ENCODE measurements at places on chromosomes 5 and 9.

- no peak for DNase-seq
These were observed 63.2 kb downstream of the PRRT1B start for GRCh38 chr9:131608493-131609037.

- DNase-seq, result no peak
These were observed 50.4 kb upstream of the SYNPO start for GRCh38 chr5:150589862-150590601.

GRCh38 chr5:124596595-124597421 is 149.6 kb downstream of the ZNF608 start:
- no peak for DNase-seq

DNA sequence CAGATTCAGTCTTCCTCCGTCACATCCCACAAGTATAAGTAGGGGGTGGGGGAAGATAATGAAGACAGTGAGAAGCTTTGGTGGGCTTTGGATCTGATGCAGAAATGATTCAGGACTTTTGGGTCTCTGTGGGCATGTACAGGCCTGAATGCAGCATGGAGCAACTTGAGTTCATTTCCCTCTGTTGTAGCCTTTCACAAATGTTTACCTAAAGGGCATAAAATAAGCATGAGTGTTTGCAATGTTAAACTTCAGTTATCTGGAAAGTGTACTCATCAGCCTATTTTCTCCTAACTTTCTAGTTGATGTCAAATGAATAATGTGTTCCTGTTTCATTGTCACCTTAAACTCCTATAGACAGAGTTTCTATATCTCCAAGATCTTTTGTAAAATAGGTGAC is 39.3 kb downstream of the GARNL3 start:
- no peak for DNase-seq

- no peak for DNase-seq
These were observed 29.0 kb downstream of the KLHL3 start for GRCh38 chr5:137706841-137707240.

DNA sequence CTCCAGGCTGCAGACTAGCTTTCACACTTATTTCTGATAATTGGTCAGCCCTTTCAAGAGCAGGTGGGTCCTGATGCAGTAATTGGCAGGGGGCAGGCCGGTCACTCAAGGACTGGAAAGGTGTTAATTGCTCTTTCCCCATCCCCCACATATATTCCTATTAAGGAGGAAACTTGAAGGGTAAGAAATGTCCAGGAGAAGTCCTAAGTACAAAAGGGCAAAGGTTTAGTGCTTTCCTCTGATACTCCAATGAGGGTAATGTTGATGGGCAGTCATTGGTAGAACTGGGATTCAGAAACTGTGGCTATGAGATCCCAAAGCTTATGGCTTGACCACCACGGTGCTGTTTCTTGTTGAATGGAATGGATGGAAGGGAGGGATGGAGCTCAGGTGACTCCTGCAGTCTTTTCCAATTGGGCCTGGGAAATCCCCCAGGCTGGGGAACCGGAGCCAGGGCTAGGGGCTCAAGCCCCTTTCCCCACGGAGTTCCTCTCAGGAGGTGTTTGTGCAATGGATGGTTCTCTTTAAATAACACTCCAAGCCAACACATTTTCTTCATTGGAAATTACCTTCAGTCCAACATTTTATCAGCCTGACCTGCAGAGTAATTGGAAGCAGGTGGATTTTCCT is 103.2 kb upstream of the ALDH1B1 start:
- DNase-seq, result no peak

- no peak for DNase-seq
These were observed 54.8 kb downstream of the HRH2 start for GRCh38 chr5:175712681-175713085.

DNA sequence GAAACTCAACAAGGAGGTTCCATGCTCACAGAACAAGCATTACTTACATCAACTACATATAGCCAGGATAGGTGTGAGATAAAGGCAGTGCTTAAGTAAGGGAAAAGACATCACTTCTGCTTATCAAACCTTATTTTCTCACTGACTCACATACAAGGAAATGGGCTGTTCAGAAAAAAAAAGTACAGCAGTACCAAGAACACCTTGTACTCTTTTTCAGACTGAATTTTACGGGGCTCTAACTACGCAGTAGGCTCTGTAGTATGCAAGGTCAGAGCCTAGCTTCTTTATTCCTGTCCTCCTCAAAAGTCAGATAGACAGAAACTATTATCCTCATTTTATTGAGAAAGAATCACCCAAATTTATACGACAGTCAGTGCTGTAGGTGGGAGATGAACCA is 5.8 kb downstream of the PSMB7 start:
- DNase-seq, result no peak

DNA sequence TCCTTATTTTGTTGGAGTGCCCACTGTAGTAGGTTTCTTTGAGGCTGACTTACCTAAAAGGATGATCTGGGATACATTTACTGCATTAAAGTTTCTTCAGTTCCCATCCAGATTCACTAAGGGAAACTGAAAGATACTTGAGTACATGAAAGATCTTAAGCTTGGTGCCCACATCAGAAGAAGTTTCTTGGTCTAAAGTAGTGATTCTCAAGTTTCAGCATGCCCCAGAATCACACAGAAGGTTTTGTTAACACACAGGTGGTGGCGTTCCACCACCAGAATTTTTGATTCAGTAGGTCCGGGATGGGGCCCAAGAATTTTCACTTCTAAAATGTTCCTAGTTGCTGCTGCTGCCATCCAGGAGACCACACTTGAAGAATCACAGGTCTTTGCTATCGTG is 171.0 kb downstream of the ZNF462 start:
- DNase-seq, result no peak

GRCh38 chr5:72109625-72110024 is 2.4 kb downstream of the MAP1B start:
- DNase-seq, result no peak

DNA sequence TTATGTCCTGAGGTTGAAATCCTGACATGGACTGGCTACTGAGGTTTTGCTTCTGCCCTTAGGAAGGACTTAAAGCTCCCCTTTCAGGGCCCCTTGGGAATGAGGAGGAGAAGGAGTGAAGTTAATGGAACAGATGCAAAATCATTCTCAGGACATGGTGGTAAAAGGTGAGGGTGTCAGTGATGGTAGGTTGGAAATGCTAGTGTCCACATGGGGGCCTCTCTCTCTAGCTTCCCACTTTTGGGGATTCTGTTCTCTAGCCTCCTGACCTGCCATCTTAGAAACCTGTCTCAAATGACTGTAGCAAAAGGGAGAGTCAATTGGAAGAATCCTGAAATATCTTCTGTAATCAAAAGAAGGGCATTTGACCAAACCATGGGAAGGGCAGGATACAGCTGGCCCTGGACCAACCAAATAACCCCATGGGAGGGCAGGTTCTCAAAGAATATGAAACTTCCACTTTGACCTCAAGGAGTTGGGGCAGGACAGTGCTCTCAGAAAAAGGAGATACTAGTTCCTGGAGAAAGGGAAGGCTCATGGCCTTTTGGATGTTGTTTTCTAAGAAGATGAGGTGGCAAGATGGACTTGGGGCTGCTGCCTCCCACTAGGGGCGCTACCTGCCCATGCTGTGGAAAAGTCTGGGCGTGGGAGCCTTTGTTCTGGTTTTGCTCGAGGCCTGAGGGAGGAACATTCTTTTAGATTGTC is 21.2 kb upstream of the MLANA start:
- DNase-seq, result no peak

DNA sequence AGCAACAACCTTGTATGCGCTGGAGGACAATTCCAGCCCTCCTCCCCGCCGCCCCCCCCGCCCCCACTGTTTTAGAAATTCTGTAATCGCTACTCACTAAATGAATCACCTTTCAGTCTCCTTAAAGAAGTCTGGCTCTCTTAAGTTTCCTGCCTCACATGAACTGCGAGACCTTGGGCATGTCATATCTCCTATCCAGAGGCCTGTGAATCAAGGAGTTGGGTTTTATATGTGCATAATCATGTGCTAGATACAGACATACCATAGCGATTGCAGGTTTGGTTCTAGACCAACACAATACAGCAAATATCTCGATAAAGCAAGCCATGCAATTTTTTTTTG is 337 bp upstream of the DMAC1 start:
- no peak for DNase-seq

DNA sequence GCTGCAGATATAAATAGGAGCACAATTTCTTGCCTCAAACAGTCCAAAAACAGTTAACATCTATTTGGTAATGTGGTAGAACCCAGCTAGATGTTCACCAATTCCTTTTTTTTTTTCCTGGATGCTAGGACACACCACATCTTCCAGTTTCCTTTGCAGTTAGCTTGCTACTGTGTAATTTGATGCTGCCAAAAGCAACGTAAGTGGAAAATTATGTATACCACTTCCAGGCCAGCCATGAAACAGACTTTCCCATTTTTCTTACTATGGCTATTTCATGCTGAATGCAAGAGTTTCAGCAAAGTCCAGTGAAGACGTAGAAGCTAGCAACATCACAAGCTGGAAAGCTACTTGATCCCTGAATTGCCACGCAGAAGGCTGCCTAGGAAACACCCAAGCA is 667.2 kb downstream of the TLE1 start:
- DNase-seq, result no peak

GRCh38 chr5:14440582-14441431 is 140.8 kb upstream of the OTULINL start:
- no peak for DNase-seq

GRCh38 chr5:1168796-1169195 is 32.6 kb upstream of the SLC6A19 start:
- no peak for DNase-seq

GRCh38 chr9:76835571-76836283 is 70.2 kb downstream of the PRUNE2 start:
- no peak for DNase-seq

DNA sequence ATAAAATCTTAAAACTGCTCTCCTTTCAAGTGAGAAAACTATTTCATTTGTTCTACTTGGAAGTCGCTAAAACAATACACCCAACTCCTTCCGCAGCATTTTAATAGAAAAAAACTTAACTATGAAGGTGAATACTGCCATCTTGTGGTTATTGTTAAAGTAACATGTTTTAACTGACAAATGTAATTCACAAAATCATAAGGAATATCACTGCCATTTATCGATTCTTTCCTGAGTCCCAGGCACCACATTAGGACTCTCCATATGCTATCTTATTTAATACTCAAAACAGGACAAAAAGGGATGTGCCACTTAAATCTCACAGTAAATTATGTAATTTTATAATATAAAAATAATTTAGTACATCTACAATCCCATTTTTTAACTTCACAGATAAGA is 130.5 kb upstream of the ITGA1 start:
- no peak for DNase-seq

DNA sequence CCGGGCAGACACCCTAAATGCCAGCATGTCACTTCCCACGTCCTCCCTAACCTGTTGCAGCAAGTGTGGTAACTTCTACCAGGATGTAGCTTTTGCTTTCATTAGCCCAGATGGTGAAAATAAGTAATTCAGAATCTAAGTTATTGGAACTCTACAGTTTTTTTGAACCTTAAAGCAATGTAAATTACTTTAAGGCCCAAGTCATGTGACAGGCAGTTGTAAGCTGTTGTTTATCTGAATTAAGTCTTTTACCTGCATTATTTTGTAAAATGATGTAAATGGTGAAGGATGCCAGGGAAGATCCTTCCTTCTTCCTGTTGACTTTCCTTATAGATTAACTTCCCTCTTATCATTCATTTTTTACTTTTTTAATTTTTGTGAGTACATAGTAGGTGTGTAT is 670.2 kb downstream of the SEMA5A start:
- DNase-seq, result no peak

DNA sequence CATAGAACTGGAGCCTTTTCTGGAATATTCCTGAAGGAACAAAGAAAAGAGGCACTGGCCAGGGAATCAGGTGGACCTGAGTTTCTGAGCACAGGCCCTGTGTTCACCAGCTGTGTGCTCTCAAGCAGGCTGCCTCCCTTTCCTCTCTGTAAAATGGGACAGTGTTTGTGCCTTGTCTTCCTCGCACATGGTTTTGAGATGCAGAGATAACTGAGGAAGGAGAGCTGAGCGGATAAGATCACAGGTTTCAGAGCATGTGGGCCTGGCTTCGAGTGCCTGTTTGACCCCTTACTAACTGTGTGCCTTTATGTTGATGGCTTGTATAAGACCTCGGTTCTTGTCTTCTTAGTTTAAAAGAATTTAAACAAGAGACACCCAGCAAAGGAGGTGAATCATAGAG is 46.2 kb upstream of the HAND1 start:
- no peak for DNase-seq

GRCh38 chr5:56543441-56544388 is 271.6 kb upstream of the MAP3K1 start:
- no peak for DNase-seq

- no peak for DNase-seq
These were observed 27.1 kb downstream of the GRAMD2B start for GRCh38 chr5:126450346-126450745.

GRCh38 chr5:140220698-140221064 is 45.7 kb downstream of the CYSTM1 start:
- no peak for DNase-seq

GRCh38 chr9:26311463-26311995 is 581.1 kb downstream of the CAAP1 start:
- DNase-seq, result no peak

DNA sequence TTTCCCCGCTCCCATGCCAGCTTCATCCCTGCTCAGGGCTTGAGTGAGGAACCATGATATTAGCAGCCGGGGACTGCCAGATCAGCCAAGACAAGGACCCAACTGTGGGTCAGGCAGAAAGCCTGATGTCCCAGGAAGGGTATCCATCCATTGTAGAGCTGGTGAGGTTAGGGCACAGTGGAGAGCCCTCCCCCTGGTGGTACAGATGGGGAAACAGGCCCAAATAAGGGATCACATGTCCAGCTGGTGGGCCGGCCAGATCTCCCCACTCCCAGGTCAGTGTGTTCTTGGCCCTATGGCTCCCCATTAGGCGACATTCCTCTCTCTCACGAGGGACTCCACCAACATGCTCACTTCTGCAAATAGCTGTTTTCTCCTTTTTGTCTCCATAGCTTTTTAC is 9.0 kb downstream of the CDX1 start:
- no peak for DNase-seq

DNA sequence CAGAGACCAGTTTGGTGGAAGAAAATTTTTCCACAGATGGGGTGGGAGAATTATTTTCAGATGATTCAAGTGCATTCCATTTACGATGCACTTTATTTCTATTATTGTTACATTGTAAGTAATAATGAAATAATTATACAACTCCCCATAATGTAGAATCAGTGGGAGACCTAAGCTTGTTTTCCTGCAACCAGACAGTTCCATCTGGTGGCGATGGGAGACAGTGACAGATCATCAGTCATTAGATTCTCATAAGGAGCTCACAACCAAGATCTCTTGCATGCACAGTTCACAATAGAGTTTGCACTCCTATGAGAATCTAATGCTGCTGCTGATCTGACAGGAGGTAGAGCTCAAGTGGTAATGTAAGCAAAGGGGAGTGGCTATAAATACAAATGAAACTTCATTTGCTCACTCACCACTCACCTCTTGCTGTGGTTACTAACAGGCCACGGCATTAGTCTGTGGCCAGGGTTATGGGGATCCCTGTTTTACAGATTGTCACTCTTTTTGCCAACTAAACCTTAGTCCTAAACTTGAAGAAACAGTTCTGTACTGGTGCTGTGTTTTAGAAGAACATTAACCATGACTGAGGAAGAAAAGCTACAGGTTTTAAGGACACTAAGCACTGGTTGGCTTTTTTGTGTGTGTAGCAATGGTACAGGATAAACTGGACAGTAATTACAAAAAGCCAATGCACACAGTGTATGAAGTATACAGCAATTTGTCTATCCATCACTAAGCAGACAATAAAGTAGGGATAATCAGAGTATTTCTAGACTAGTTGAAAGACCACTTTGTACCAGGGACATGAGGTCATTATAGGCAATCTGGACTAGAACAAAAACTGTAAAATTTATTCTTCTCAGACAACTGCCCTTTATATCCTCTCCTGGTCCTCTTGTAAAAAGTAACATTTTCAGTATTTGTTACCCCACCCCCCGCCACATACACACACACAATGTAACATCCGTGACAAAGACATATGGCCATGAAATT is 9.9 kb downstream of the TMEM232 start:
- DNase-seq, result no peak
